ENCODE measurements at places on chromosomes 4 and X.

DNA sequence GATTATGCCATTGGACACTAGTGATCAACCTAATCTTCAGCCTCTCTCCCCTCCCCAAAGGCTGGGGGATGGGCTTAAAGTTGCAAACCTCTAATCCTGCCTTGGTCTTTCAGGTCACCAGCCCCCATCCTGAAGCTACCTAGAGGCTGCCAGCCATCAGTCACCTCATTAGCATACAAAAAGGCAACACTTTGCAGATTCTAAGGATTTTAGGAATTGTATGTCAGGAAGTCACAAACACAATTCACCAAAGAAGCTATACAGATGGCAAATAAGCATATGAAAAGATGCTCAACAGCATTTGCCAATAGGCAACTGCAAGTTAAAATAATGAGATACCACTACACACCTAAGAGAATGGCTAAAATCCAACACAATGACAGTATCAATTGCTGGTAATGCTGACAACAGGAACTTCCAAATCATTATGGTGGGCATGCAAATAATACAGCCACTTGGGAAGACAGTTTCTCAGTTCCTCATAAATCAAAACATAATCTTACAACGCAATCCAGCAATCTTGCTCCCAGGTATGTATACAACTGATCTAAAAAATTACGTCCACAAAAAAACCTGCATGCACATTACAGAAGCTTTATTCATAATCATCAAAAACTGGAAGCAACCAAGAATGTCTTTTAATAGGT, 9.0 kb upstream of the PIM2 start:
- no peak for DNase-seq

DNA sequence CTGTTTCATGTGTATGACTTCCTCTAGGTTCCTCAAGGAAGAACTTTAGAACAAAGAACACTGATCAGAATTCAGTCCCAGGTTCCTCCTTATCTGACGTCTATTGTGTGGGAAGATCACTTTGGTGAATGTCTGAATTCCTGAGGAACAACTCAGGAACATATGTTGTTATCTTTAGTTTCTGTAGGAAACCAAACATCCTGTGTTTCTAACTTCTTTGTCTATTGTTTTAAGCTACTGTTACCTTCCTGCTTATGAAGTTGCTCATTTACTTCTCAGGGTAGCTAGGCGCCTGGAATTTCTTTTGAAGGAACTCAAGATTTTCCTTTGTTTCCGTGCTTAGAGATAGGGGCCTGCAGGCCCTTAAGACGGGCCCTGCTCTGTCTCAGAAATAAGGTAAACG, 46.2 kb downstream of the MAGEB5 start:
- no peak for DNase-seq

- no peak for DNase-seq
Observed at GRCh38 chrX:115581759-115582615, 21.0 kb downstream of the PLS3 start.

DNA sequence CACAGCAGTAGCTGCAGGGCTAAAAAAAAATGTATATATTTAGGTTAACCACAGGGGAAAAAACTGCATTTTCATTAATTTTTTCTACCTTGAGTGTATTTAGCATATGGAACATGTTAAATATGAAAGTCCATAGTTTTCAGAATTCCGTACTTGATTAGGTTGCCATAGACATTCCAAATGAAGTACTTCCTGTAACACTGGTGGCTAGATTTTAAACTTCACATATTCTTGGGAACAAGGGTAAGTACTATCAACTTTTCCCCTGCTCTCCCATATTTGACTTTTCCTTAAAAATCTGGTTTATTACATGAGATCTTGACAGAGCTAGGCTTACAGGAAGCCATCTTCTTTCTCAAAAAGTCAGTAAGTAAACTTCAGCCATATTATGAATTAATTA, 9.8 kb downstream of the SLC7A11 start:
- DNase-seq: no peak

DNA sequence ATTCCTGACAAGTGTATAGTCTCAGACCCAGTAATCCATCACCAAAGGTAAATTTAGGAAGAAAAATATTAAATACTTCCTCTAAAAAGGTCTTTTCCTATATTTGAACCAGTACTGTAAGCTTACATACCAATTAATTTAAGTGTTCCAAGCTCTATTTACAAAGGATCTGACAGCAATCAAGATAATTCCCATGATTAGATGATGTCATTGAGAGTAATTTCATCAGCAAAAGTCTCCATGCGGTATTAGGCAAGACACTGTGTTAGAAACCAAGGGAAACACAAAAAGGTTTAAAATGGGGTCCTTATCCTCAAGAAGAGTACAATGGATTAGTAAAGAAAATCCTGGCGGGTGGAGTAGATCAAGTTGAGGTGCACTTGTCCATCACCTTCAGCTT, 198.5 kb downstream of the PRDM5 start:
- DNase-seq: peak; percentile 38

DNA sequence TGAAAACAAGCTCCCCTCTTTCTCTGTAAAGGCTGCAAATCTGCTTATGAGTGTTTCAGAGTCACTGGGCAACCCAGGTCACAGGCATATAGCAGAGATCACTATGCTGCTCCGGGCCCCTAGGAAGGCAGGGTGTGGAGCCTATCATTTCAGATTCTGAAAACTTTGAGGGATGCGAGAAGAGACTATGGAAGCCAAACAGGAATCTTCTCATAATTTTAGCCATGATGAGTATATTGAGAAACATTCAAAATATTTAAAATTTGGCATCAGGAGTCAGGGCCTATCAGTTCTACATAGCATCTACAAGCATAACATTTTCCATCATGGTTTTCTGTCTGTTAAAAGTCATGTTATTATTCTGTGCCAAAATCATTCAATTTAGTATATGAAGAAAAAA, 61.7 kb upstream of the ATXN3L start:
- DNase-seq: no peak
